Osteocyte (in vitro differentiated cells): ENCODE measurements at places on chromosomes 4 and X. TPM values are rescaled to one million over a fixed set of nuclear protein-coding genes. Genes with fewer than 3 reads are reported as not detected.

GRCh38 chrX:1094566-1095333 lies 117.7 kb downstream of the CRLF2 start:
- no peak for DNase-seq

DNA sequence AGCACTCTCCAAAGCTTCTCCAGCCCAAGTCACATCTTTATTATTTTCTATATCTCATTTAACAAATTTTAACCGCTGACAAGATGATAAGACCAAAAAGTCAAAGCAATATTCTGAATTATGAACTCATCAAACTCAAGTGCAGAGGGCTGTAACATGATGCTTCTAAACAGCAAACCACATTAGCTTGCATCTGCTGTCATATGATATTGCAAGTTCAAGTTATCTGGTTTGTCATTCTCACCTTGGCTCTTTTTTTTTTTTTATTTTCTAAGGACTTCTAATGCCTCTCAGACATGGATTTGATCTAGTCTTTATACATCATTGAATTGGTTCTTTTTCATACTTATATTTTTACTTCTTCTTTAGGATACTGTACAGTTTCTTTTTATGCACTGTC lies 93.4 kb downstream of the SLC10A7 start:
- no peak for DNase-seq

- DNase-seq: no peak
Measured at GRCh38 chr4:98601708-98602107, 56.7 kb downstream of the TSPAN5 start.

DNA sequence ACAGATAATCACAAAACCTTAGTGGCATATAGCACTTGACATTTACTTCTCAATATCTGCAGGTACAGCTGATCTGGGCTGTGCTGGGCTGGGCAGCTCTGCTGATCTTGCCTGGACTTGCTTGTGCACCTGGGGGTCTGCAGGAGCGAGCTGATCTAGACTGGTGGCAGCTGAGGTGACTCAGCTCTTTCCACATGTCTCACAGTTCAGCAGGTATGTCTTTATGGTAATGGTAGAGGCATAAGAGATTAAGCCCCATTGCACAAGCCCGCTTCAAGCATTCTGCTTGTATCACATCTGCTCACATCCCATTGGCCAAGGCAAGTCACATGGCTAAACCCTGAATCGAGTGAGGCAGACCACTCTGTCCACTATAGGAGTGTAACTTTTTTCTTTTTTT lies 506.7 kb downstream of the BCOR start:
- DNase-seq: no peak

DNA sequence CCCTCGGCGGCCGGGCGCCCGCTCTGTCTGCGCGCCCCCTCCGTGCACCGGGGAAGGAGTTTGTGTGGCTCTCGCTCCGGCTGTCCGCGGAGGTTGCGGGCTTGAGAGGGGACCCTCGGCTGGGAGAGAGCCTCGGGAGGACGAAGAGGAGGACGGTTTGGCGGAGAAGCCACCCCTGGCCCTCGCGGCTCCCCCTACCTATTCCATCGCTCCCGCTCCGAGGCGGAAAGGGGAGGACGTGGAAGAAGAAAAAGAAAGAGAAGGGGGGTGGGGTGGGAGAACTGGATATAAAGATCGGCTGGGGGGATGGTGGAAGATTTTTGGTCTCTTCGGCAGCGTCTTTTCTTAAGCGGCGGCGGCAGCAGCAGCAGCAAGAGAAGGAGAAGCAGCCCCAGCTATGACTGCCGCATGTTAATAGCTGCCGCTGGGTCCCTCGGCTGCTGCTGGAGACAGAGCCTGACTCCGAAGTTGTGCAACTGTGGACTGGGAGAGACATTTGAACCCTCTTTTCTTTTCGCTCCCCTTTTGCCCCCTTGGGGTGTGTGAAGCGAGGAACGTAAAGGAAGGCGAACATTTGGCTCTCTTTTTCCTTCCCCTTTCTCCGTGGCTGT lies 895 bp downstream of the ADGRL3 start:
- DNase-seq: peak; percentile 87

- no peak for DNase-seq
Measured at GRCh38 chr4:142497606-142498005, 348.5 kb downstream of the INPP4B start.

DNA sequence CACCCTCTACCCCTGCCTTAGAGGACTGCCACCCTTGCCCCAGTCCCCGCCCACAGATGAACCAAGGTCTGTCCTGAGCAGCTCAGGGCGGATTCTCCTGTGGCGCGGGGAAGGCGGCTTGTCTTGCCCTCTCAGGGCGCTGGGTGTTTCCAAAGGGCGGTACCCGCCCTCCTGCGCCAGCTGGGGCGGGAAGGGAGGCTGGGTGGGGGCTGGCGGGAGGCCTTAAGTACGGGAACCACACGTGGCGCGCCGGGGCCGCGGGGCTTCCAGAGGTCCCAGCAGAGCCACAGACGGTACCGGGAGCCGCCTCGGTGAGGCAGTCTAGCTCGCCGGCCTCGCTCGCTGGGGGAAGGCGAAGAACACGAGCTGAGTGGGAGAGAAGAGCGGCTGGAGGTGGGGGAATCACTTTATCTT lies 361.1 kb downstream of the MID1IP1 start:
- DNase-seq: no peak

- no peak for DNase-seq
Measured at GRCh38 chrX:73785493-73785892, 222.5 kb downstream of the CHIC1 start.

DNA sequence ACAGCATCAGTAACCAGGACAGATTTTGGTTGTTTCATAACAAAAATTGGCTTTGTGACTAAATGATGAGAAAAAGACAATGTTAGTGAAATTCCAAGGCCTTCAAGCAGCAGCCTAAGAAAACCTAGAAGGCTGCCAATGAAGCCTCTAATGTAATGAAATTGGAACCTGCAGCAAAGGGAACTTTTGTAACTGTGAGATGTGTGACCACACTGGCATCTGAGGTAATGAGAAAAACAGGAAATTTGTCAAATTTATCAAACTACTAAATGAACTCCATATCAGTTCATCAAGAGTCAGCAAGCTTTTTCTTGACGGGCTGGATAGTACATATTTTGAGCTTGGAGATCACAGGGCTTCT lies 30.4 kb upstream of the EMCN start:
- DNase-seq: no peak

- DNase-seq: no peak
Measured at GRCh38 chr4:66577922-66578321, 907.6 kb upstream of the EPHA5 start.

GRCh38 chrX:49029876-49030275 lies 13.3 kb downstream of the TFE3 start:
- DNase-seq: no peak

GRCh38 chrX:47148946-47149345 lies 3.9 kb downstream of the RBM10 start:
- no peak for DNase-seq

DNA sequence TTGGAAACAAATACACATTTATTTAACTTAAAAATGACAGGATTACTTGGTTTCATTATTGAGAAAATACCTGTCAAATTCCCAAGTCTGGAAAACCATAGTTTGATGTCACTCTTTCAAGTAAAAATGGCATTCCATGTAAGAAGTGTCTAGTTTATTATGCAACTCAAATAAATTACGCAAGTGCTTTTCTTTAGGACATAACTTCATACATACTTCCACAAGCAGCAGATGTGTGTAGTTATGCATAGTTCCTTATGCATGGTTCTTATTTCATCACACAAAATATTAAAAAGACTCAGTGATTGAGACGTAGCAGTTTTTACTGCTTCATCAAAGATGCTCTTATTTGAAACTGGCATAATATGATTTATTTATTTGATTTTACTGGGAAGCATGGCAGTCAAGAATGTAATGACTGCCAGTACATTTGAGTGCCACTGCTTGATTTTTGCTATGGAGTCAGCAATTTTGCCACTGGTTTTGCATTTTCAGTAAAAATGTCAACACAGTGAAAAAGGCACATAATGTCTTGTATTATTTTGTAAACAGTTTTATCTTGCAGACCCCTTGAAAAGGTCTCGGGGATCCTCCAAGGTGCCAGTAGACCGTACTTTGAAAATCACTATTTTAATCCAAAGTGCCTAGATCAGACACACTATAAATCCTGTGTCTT lies 62.1 kb downstream of the CLCN3 start:
- no peak for DNase-seq

GRCh38 chrX:148372925-148373324 lies 127.5 kb upstream of the AFF2 start:
- no peak for DNase-seq

- no peak for DNase-seq
Measured at GRCh38 chr4:25950461-25951389, 36.7 kb downstream of the SMIM20 start.

GRCh38 chrX:22800360-22800759 lies 199.4 kb upstream of the DDX53 start:
- no peak for DNase-seq

DNA sequence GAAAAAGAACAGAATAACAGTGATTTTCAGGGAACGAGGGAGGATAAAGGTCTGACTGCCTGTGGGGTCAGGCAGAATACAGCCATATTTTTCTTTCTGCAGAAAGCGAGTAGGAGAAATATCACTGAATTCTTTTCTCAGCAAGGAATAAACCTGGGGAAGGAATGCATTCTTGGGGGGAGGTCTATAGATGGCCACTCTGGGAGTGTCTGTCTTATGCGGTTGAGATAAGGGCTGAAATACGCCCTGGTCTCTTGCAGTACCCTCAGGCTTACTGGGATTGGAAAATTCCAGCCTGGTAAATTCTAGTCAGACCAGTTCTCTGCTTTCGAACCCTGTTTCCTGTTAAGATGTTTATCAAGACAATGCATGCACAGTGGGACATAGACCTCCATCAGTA lies 26.3 kb downstream of the CNGA1 start:
- DNase-seq: no peak

GRCh38 chrX:65679071-65679540 lies 11.7 kb downstream of the MSN start:
- no peak for DNase-seq

DNA sequence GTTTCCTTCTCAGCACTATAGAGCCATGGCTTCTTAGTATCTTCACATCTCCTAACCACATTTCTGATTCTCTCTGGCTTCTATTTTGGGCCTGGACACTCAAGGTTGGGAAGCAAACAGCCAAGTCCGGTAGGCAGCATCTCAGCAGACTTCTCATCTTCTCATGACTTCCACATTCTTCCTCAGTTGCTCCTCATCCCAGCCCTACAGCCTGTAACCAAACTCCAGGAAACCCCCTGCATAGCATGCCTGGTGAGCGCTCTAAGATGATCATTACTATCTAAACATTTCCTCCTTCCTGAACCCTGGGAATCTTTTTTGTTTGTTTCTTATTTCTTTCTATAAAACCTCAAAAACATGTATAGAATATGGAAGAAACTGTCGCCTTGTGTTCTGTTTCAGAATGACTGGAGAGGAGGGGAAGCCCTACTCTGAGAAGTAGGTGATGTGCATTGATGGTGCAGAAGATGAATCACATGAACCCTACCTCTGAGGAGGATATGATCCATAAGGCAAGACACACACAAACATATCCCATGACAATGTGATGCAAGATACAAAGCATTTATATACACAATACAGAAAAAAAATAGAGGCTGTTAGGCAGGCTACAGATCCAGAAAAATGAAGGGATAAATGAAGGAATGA lies 219.8 kb upstream of the GYPA start:
- DNase-seq: no peak

- no peak for DNase-seq
Measured at GRCh38 chrX:19990151-19990555, 708 bp downstream of the BCLAF3 start.

DNA sequence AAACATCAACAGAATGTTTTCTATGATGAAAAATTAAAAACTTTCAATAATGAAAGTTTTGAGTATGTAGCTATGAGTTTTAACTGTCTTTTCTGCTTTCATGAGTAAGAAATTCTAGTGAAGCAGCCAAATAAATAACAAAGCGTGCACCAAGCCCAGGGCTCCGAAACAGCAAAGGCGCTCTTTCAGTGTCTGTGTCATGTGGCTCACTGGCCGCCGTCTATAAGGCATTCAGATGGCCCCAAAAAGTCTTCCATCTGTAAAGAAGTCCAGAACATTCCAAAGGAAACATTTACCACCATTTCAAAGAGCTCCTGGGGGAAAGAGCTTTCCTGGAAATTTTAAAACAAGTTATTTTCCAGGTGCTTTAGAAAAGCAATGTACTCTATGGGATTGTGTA lies 139.9 kb downstream of the AFAP1 start:
- no peak for DNase-seq

- no peak for DNase-seq
Measured at GRCh38 chrX:3165808-3166207, 124.5 kb downstream of the ARSF start.

DNA sequence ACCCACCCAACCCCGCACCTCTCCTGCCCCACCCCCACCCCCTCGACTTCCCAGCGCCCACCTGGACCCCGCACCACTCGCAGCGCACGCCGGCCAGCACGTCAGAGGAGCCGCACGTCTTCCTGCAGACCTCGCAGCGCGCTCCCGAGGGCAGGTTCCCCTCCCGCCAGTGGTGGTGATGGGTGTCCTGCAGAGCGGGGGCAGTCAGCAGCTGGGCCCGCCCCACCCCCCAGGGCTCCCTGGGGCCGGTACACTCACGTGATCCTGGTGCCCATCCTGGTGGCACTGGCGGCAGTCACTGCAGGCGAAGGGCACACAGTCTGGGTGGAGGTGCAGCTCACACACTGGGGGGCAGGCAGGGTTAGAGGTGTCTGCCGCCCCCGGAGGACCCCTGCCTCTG lies 5.1 kb downstream of the DGKQ start:
- DNase-seq: no peak

GRCh38 chrX:38142610-38143009 lies 78.1 kb downstream of the SRPX start:
- DNase-seq: no peak

- no peak for DNase-seq
Measured at GRCh38 chr4:68905939-68906779, 45.4 kb downstream of the UGT2A3 start.

GRCh38 chr4:20572976-20573375 lies 127.3 kb upstream of the PACRGL start:
- DNase-seq: no peak

DNA sequence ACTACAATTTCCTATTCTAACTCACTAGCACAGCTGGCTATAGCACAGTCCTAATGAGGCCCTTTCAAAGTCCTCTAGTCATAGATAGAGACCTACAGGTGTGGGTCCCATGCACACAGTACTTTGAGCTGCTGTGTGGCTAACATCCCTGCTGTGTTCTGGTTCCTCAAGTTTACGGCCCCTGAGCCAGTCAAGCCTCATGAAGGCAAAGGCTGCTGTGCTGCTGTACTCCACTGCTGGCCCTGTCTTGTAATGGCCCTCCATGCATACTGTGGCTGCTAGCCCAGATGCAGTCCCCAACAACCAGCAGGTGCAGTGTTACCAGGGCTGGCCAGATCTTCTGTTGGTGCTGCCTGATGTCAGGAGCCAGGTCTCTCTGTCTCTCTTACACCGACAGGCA lies 23.4 kb upstream of the ENPEP start:
- DNase-seq: no peak

Gene FRMPD3
- total RNA-seq: not detected in 2 replicates

Gene UCP1
- not detected in 2 replicates for total RNA-seq

Gene SMIM43
- total RNA-seq: not detected in 2 replicates

Gene SSX2
- not detected in 2 replicates for total RNA-seq

Gene RWDD4
- 19.3 and 20.6 TPM in 2 replicates for total RNA-seq

Gene COPS4
- 33.8 and 38.5 TPM in 2 replicates for total RNA-seq

Gene NMU
- not detected in 2 replicates for total RNA-seq

Gene DCAF4L1
- not detected in 2 replicates for total RNA-seq

Gene DLG3
- total RNA-seq: 9.7 and 12.5 TPM in 2 replicates

Gene ADGRG4
- 0.13 and 0.16 TPM in 2 replicates for total RNA-seq

Gene TCEANC
- 3.6 and 4.7 TPM in 2 replicates for total RNA-seq

Gene WNK3
- total RNA-seq: 3.9 and 5.8 TPM in 2 replicates

Gene MAGED4
- total RNA-seq: 95.8 and 98.9 TPM in 2 replicates

Gene LGI2
- total RNA-seq: 0.08 TPM in 1 of 2 replicates, not detected in the other

Gene MAGEA11
- total RNA-seq: not detected in 2 replicates

Gene ARHGAP4
- 4.9 and 5.3 TPM in 2 replicates for total RNA-seq

Gene WWC2
- 47.2 and 53.5 TPM in 2 replicates for total RNA-seq

Gene GSX2
- 0.35 and 0.47 TPM in 2 replicates for total RNA-seq
